ENCODE measurements at places on chromosomes 1 and 21.

DNA sequence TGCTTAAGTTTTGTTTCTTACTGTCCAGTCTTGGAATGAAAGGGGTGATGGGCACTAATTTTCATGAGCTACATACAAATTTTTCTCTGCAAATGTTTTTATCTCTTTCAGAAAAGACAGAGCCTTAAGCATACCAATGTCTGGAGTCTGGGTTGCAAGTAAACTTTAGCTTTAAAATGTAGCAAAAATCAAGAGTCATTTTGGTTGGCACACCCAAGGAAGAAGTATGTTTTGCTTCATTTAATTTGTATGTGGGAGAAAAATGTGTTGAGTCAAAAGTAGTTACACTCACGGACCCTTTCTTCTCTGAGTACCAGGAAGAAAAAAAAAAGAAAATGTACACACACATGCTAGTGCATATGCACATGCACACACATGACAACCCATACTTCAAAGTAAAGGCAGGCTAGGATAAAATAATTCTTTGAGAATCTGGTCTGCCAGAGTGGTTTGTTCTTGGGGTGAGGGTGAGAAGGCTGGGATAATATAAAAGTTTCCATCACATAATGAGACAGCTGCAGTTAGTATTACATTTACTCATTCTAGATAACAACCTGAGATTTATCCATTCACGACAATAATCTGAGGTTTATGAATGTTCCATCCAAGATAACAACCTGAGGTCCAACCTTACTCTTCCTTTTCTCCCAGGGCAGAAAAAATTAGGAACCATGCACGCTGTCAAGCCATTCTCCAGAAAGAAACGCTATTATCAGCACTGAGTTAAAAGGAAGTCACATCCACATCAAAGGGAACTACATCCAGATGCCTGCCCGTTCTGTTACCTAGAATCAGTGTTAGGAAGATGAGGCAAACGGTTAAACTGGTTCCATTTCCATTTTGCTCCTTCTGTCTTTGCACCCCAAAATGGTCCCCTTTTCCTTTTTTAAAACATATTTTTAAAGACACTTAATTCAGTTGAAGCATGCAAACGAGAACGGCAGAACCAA lies 9.3 kb downstream of the DPYD start:
- DNase-seq, result no peak

GRCh38 chr1:178575611-178576361 lies 62.9 kb downstream of the TEX35 start:
- DNase-seq, result no peak

DNA sequence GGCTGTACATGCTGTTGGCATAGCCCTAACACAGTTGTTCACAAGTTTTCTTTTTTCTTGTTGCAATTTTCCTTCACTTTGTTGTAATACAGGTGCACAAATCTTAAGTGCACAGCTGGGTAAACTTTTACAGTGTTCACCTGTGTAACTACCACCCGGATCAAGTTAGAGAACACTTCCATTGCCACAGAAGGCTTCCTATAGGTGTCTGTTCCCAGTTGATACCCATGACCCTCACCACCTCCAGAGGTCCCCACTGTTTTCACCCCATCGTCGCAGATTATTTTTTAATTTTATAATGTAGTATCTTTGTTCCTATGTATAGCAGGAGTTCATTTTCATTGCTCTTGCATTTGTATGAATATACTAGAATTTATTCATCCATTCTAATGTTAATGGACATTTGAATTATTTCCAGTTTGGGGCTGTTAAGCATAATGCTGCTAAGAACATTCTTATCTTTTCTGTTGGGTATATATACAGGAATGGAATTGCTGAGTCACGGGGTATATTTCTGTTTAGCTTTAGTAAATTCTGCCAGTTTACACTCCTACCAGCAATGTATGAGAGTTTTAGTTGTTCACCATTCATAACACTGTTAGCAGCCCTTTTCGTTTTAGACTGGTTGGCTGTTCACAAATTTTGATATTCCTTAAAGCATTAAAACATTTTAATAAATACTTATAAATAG lies 16.4 kb downstream of the SPRTN start:
- no peak for DNase-seq

DNA sequence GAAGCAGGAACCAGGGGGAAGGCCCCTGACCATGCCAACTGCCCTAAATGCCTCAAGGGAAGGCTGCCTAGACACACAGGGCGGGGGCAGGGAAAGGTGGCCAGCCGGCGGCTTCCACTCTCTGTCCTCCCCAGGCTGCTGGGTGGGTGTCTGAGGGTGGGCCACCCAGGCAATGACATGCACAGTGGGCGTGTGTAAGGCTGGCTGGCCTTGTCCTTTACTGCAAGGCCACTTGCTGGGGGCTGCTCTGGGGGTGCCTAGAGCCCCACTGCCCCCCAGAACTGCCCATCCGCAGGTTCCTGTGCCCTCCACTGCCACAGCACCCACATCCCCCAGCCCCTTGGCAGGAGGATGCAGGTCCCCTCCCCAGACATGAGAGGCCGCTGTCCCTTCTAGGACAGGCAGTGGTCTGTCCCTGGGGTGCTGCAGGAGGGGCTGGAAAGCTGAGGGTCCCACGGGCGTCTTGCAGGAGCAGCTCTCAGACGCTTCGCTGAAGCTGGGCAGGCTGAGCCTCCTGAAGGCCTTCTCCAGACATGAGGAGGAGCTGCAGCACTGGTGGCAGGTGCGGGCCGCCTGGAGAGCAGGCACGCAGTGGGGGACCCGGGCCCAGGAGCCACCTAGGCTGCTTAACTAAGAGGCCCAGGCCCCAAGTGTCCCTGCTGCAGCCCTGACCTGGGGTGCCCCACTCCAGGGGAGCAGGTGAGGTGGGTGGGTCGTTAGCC lies 10.1 kb downstream of the CCDC27 start:
- DNase-seq, result no peak

DNA sequence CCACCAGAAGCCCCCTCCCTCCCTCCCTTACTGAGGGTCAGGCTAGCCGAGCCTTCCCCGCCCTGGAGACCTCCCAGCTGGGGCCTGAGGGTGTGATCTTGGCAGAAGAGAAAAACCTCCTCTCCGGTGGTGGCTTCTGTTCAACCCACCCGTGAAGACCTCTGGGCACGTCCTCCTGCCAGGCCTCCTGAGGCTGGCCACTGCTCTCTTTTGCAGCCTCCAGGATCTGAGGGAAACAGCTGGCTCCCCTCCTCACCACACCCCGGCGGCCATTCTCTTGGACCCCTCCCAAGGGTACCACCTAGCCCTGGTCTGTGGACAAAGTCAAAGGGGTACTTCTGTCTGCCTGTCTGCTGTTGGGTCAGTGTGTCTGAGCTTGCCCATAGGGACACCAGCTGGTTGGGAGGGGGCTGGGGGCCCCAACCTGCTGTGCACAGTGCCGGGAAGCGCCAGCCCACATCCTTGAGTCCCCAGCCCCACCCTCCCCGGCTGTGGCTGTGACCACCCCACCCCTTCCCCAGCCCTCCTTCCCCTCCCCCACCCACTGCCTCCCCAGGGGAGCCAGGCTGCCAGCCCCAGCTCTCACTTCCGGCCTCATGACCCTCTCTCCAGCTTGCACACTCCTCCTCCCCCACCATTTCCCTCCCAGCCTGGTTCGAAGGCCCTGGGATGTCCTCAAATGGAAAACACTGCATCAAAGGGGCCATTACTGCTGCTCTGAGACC lies 48.1 kb downstream of the AHDC1 start:
- DNase-seq, result no peak

DNA sequence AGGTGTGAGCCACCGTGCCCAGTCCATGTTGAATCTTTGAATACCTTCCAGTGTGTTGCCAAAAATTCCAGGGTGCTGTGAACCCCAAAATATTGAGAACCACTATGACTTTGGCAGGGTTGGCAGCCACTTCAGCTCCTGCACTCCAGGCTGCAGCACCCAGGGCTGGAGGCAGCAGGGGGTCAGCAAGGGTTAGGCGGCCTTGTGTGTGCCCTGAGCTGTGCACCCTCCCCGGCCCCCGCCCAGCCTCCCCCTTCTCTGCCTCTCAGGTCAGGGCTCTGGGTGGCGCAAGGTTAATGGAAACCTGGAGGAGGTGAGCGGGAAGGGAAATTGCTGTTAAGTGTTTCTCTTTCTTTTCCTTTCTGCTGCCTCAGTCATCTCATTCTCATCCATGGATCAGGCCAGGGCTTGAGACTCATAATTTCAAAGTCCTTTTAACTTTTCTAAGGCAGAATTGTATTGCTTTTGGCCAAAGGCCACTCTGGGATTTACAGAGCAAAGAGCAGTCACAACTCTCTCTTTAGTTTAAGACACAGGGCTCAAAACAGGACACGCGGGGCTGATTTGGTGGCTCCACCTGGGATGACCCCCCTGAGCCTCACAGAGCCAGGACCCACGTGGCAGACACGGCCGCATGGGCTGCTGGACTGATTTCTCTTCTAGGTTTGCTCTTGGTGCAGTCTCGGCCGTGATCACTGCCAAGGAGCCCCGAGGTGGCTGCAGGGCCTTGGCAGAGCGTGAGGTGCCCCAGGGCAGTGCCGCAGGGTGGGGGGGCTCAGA lies 212.3 kb downstream of the PTPRU start:
- no peak for DNase-seq

- no peak for DNase-seq
Observed at GRCh38 chr1:5875345-5875910, 116.8 kb downstream of the NPHP4 start.

- DNase-seq, result no peak
Observed at GRCh38 chr1:28163496-28164161, 12.9 kb downstream of the PTAFR start.

GRCh38 chr1:171716616-171717015 lies 25.2 kb downstream of the VAMP4 start:
- no peak for DNase-seq

DNA sequence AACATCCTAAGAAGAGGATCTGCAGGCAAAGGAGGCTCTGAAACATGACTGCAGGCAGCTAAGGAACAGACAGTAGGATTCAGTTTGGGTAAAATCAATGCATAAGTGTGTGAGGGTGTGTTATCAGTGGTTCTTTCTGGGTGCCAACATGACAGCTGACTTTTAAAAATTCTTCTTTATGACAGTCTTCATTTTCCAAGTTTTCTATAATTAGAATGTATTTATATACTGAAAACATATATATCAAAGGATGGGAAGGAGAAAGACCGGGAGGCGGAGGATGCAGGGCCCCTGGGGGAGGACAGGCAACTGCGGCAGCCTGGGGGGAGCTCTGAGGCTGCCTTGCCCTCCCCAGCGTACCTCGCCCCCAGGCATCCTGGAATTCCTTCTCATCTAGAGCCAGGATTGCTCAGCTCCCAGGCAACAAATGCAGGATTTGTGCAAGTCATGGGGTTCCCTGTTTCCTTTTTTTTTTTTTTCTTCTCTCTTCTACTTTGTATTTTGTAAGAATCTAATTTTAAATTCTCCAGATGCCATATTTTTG lies 104.8 kb downstream of the CSMD2 start:
- no peak for DNase-seq

GRCh38 chr1:41734201-41734970 lies 184.3 kb downstream of the HIVEP3 start:
- DNase-seq, result no peak

DNA sequence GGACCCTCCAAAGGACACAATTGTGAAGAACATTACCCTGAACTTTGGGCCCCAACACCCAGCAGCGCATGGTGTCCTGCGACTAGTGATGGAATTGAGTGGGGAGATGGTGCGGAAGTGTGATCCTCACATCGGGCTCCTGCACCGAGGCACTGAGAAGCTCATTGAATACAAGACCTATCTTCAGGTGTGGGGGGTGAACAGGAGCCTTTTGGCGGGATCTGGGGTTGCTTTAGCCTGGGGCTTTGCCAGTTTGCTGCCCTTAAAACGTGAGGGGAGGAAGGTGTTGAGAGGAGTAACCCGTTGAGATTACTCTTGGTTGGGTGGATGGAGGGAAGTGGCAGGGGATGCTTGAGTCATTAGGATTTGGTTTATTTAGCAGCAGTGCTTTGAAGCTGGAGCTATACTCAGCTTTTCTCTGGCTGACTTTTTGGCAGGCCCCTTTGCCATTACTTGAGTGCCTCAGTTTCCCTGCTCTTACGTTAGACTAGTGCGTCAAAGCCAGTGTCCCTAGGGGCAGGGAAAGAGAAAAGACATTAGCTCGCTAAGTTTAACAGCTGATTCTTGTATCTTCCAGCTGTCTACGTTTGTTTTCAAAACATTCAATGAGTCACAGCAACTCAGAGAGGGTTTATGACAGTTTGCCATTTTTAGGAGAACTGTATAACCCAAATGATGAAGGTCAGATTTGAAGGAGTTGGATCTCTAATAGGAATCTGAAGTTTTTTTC lies 4.4 kb downstream of the NDUFS2 start:
- DNase-seq, result no peak

DNA sequence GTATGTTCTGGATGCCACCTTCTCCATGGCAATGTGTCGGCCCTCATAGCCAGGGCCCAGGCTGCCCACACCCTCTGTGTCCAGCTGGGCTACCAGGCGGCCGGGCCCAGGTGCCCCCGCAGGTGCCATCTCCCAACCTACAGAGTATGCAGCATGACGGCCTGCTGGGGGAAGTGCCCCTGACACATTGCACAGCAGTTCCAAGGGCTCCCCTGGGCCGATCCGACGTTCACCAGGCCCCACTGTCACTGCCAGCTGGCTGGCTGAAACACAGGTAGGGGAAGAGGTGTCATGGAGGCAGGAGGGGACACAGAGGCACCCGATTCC lies 5.4 kb downstream of the IGSF8 start:
- DNase-seq, result no peak

- DNase-seq, result no peak
Observed at GRCh38 chr21:28554660-28555475, 437.8 kb downstream of the LTN1 start.

DNA sequence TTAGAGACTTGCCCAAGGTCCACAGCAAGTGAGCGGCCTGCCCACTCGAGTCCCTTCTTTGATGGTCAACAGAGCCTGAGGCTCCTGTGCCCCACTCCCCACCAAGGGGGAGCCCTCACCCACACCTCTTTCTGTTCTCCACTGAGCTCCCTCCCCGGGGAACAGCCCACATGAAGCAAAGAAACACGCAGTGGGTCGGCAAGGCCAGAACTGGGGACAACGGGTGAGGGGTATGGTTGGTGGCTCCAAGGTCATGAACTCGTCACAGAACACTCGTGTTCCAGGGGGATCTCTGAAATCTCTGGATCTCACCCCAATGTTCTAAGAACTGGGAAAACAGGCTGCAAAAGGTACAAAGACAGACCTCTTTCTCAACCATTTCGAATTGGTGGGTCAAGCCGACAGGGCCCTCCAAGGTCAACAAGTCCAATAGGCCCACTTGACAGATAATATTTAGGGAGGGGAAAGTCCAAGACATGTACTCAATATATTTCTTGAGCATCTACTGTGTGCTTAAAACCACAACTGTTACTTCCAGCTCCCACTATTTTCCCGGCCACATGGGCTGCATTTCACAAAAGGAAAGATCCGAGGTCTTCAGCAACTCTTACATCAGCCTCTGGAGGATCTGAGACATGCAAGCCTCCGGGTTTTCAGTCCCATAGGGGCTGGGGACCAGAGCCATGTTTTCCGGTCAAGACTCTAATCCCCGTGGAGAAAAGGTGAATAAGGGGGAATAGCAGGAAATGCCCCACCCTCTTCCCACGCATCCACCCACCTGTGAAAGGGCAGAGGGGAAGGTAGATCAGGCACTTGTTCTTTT lies 1.1 kb upstream of the RAP1GAP start:
- DNase-seq, result no peak

DNA sequence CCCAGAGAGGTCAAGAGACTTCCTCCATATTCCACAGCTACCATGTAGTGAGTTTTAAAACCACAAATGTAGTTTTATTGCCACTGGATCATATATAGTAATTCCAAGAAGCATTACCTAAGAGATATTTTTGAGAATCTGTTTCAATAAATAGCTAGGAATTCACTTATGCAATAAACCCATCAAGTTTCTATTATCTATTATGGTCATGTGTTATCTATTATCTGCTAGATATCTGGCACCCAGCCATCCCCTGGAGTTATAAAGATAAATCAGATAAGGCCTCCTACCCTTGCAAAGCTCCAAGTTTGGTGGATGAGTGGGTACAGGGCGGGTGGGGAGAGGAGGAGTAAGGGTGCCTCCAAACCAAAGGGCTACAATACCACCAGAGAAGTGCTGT lies 10.3 kb upstream of the VWA5B1 start:
- no peak for DNase-seq
